ENCODE measurements at places on chromosomes 3 and 15.

- no peak for DNase-seq
Observed at GRCh38 chr15:64842986-64843561, 1.4 kb downstream of the PLEKHO2 start.

DNA sequence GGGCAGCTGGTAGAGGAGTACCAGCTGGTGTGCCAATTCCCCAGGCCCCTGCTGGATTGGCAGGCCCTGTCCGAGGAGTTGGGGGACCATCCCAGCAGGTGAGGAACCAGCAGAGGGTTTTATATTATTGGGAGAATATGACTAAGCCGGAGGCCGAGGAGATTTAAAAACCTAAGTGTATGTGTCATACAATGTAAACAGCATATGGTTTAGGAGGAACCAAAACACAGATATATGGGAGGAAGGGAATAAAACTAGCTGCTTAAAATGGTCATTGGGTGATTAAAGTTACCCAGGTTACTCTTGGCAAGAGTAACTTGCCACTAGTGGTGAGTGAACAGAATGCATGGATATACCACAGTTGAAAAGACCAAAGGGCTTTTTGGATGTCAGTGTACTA, 22.1 kb downstream of the SNRPN start:
- DNase-seq, result no peak

- no peak for DNase-seq
Observed at GRCh38 chr15:41982133-41982930, 10.0 kb upstream of the EHD4 start.

DNA sequence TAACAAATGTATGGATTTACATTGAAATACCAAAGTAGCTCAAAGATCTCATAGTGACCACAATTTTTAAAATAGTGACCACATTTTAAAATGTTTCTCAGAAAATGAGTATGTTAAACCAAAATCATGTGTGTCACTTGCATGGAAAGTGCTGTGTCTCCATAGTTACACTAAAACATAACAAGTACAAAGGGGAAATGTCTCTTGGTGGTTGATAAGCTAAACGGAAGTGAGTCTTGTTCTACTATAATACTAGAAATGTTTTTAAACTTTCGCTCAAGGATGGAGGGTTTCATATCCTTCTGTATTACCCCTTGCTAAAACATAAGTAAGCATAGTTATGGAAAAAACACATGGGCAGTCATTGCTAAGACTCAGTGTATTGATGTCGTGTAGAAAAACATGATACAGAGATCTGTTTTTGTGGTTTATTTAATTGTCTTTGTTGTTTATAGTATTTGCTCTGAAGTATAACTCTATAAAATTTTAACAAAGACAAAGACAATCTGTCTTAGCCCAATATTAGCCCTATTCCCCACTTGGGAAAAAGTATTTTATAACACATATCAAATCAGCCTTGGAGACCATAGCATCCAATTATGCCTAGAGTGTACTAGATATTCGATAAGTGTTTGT, 27.0 kb upstream of the DENND4A start:
- DNase-seq, result peak; percentile 31

DNA sequence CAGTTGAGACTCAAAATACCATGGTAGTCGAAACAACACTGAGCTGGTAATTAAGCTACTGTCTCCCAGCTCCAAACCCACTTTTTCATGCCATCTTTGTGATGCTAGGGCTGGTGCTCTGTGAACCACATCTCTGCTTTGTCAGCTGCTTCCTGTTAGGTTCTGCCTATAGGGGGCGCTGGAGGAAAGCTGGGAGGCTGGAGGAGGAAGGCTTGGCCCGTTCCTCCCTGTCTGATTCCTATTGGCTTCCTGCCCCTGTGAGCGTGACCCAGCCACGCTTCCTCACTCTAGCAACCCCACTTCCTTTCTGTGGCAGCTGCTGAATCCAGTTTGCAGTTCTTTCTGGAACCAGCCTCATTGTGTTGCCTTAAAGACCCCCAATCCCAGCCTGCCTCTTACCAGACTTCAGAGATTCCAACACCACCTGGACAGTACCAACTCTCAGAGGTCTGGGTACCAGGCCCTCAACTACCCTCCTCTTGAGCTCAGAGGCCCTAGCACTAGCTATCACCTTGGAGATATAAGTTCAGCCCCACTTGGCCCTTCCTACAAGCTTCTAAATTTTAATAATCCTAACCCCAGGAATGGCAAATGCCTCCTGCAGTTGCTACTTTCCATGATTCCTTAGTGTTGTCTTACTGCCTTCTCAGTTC, 120.9 kb downstream of the ERC2 start:
- DNase-seq, result no peak

DNA sequence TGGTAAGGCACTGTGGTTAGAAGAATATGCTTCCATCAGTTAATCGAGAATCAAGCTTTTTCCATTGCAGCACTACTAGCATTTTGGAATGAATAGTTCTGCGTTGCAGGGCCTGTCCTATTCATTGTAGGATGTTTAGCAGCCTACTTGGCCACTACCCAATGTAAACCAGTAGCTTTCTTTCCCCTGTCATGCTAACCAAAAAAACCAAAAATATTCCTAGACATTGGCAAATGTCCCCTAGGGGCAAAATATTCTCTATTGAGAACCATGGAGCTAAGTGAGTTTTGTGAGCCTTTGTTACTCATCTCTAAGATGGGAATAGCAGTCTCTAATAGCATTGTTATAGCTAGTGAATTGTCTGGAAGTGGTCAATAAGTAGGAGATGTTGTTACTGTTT, 187.2 kb downstream of the CADPS start:
- DNase-seq, result no peak

DNA sequence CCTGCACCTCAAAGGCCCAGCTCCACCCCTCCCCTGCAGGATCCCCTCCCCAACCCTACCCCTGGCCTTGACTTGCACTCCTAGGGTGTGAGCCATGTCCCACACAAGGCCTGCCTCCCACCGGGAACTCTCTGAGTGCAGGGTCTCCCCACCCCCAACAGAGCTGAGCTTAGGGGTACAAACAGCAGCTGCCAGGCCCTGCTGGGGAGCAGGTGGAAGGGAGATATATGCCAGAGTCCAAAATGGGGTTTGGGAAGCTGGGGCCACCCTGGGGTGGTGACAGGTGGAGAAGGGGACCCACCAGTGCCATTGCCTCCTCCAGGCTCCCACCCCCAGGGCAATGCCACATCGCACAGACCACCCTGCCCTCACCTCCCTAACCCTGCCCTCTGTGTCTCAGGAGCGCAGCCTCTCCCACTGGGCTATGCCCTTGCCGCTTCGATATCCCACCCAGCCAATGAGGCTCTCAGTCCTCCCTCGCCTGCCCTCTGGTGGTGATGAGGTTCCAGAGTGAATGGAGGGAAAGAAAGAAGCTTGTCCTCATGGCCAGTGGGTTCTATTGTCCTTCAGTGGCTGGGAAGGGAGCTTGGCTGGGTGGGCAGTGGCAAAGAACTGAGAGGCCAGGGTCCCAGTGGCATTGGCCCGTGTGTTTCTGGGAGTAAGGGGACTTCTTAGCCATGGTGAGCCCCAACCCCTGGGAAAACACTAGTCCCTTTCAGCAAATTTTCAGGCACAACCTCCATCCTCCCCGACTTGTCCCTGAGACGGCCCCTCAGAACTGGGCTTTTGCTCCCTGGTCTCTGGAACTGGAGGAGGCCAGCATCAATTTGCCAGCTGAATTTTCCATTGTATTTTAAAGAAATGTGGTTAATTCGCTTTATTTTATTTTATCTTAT, 46.8 kb downstream of the CYP11A1 start:
- DNase-seq, result no peak

DNA sequence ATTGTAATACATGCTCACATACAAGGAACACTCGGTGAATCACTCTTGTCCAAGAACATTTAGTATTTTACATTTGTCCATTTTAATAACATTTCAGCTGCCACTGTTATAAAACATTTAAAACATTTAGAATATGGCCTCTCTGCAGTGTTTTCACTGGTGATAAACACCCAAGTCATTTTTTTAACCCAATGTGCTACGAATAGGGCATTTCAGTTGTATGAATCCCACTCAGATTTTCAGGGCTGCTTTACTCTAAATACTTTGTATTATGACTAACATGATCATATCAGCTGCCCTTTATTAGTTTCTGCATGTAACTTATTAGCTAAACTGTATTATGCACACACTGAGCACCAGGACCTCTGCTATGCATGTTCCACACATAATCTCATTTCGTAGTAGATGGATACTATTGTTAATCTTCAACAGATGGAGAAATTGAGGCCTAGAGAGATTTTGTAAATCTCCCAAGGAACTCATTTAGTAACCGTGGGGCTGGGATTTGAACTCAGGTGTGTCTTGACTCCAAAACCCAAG, 148.6 kb upstream of the CDIN1 start:
- DNase-seq, result no peak

GRCh38 chr3:45670436-45670835, 18.8 kb upstream of the SACM1L start:
- DNase-seq, result no peak
